T-helper 9 cell (primary cell): ENCODE measurements at places on chromosomes 7 and 10.

DNA sequence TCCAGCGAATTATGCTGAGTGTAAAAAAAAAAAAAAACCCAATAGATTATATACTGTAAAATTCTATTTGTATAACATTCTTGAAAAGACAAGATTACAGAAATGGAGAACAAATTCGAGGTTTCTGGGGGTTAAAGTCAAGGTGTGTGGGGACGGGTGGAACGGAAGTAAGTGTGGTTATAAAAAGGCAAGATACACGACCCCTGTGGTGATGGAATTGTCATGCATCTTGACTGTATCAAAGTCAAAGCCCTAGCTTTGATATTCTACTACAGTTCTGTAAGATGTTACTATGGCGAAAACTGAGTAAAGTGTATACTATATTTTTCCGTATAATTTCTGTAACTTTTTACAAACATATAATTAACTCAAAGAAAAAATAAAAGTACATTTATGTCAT is 718.2 kb upstream of the PCDH15 start:
- no peak for DNase-seq

- no peak for DNase-seq
Measured at GRCh38 chr7:3884543-3884942, 583.5 kb downstream of the SDK1 start.

GRCh38 chr7:95479992-95480624 is 5.6 kb upstream of the ASB4 start:
- DNase-seq, result no peak

DNA sequence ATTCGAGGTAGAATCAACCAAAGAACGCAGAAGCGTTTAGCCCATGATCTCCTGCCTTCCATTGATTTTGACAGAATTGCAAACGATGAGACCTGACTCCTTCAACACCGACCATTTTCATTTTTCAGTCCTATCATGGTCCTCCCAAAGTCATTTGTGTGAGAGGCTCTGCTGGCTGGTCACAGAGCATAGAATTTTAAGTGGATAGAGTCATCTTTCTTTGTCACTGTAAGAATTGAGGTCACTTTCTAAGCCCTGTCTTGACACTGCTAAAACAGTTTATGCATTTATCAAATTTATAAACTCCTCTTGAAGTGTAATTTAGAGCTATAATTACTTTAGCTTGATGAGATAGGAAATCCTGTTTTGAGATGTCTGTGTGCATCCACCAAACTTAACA is 72.0 kb downstream of the UBE3C start:
- DNase-seq, result no peak

GRCh38 chr10:89069589-89069988 is 79.0 kb downstream of the FAS start:
- no peak for DNase-seq

- DNase-seq, result no peak
Measured at GRCh38 chr7:115505136-115505535, 525.4 kb downstream of the TFEC start.

GRCh38 chr10:12412666-12413368 is 63.5 kb downstream of the CAMK1D start:
- no peak for DNase-seq

GRCh38 chr10:80477813-80478212 is 23.7 kb downstream of the TSPAN14 start:
- DNase-seq, result no peak

GRCh38 chr7:141045842-141046620 is 27.8 kb upstream of the TMEM178B start:
- DNase-seq, result no peak

GRCh38 chr10:60611291-60611747 is 167.0 kb upstream of the CDK1 start:
- DNase-seq, result no peak

DNA sequence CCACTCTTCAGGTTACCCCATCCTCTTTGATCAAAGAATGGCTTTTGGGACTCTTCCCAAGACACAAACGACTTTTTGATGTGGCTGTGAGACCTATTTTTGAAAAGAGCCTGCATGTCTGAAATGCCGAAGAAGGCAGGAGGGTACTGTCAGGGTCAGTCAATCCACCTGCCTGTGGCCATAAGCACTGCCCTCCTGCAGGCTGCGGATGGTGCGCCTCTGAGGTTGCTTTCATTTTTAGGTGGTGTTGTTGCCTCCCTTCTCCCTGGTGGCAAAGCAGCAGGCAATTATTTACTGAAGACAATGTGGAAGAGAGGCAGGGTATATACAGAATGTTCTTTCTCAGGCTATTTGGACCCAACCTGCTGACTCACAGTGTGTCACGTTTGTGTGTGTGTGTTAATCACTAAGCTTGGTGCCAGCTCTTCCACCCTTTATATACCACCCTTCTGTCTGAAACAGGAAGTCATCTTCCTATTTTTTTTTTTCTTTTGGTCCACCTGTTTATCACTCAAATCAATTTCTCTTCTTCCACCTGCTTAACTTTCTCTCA is 1421.2 kb upstream of the CELF2 start:
- no peak for DNase-seq
